ENCODE measurements at places on chromosomes 5 and 9. TPM values are rescaled to one million over a fixed set of nuclear protein-coding genes. Genes with fewer than 3 reads are reported as not detected.

DNA sequence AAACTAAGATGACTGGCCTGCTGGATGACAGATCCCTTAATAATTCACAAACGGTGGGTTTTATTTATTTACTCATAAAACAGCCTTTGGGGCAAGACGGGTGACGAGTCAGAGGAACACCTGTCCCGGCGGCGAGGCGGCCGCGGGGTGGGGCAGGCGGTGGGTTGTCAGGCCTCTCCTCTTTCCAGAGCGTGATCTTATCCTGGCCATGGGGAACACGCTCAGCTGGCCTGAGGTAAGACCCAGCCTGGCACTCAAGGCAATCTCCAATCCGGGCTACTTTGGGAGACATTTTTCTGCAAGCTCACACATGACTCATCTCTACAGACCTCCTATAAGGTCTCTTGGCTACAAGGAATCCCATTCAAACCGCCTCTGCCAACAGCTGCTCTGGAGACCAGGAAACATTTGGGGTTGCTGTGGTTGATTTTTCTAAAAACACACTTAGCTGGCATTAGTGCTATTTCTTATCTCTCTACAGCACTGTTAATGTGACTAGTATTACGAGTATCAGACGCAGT, 6.3 kb downstream of the RAPGEF1 start:
- peak; percentile 68 for DNase-seq

DNA sequence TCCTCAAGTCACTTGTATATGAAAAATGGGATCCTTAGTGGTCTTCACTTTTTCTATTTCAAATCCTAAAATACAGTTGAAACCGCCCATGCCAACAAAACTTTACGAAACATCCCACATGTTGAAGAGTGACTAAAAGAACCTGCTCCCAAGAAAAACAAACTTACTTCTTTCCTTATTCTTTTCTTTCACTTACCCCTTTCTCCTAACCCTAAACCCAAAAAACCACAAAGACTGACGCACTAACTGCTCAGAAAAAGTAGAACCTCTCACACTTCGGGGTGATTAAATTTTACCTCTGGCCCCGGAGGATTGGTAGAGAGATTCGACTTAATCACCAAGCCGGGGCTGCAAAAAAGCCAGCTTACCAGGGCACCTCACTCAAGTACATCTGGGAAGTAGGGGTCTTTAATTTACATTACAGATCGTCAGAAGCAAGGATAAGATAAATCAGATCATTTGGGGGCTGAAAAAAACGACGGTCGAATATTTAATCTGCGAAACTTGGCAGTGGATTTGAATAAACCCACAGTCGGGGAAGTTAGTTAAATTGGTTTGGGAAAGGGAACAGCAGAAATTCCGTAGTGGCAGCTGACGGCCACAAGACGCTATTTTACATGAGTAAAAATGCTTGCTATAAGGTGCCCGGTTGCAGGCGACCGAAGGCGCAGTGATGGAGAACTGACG, 1.3 kb downstream of the CDO1 start:
- no peak for DNase-seq

The GCNT4 gene
- total RNA-seq, result not detected

DNA sequence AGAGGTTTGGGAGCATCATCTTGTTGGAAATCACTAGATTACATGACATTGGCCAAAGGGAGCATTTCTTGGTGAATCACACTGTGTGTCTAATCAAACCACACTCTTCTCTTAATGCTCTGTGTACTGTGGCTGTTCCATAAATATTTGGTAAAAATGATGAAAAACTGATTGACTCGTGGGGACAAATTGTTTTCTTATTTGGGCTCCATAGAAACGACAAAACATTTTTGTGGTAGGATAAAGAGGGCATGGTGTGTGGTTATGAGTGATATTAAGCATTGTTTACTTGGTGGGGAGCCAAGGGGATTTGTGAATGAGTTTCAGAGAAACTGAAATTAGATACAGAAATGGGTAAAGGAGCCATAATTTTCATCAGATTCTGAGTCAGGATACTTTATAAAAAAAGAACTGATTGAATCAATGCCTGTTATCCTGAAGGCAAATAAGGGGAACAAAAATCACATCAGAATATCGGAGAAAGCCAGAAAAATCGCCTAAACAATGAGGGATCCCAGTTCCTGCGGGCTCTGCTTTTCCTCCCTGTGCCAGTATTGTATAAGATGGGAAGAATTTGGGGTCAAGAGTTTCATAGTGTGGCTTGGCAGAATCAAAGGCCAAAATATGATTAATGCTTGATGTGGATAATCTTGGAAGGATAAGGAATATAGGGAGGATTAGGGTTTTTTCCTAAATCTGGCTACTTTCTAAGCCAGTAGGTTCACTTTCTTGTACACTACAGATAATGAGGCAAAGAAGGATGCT, 33.3 kb downstream of the FBXL7 start:
- DNase-seq, result no peak

GRCh38 chr9:95063300-95063699, 254.2 kb downstream of the FANCC start:
- DNase-seq, result no peak

DNA sequence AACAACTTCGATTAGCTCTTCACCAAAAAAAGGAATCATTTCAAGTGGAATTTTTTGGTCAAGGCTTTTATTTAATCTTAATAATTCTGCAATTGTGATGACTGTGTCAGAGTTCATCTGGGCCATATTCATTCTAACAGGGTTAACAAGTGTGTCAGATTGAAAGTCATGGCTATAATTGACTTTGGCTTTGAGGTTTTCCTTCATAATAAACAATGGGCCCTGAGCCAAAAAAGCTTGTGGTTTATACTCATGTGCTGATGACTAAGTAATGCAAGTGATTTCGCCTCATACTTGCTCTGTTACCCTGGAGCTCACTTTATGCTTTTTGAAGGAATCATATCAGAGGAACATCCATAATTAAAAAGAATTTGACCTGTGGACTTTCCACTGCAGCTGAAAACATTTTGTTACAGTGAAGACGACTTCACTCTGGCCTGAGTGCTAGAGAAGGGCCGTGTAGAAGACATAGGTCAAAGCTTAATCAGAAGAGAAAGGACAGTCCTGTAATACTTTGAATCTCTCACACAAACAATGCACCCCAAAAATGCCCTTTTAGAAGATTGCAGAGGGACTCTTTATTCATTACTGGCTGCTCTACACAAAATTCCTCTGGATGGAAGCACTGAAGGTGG, 101.7 kb downstream of the GDNF start:
- no peak for DNase-seq

- peak; percentile 48 for DNase-seq
These were observed 20.0 kb upstream of the CREBRF start for GRCh38 chr5:173035904-173036707.

The ADAM19 gene
- 171 TPM for total RNA-seq

- DNase-seq, result no peak
These were observed 7.7 kb upstream of the OCLN start for GRCh38 chr5:69484891-69485290.

The MLANA gene
- total RNA-seq, result not detected

DNA sequence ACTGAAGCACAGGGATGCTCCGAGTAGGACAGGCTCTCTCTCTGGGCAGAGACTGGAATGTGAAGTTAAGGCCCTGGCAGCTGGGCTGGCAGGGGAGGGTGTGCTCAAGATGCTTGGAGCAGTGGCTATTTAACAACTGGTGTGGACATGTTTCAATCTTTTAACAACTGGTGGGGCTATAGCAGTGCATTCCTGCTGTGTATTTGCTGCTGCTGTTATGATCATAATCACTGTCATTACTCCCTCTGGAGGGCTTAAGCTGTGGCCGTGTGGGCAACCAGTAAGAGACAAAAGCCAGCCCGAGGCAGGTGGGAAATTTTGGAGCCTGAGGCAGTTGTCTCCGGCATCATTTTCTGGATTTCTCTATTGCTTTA, 33.3 kb upstream of the PTGS1 start:
- DNase-seq, result no peak

The WNT8A gene
- not detected for total RNA-seq

The ELOVL7 gene
- not detected for total RNA-seq

GRCh38 chr9:121275781-121276658, 8.1 kb downstream of the GSN start:
- DNase-seq, result no peak

GRCh38 chr5:150001660-150002486, 1.3 kb downstream of the HMGXB3 start:
- DNase-seq, result peak; percentile 78

GRCh38 chr9:119961774-119962424, 592.7 kb upstream of the BRINP1 start:
- DNase-seq, result no peak

DNA sequence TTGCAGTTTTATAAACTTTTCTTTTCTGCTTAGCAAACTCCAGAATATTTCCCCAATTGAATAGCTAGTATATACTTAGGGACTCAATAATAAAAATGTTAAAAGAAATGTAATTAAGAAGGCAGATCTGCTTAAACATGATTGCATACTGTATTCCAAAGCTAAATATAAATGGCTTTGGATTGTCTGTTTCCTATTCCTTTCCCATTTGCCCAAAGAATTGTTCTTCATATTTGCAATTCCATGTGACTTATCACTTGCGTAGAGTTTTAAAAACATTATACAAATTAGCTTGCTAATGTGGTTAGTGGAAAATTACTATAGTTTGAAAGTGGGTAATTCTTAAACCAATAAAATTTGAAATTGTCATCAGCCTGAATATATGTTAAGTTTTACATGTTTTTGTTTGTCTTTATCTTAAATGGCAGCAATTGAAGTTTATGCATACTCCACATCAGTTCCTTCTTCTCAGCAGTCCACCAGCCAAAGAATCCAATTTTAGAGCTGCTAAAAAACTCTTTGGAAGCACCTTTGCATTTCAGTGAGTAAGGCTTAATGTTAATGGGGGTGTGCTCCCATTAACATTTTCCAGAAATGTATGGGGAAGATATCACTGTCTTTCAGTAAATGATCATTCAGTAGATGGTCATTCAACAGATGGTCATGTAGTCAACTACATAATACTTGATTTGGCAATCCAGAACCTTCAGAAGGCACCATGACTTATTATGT, 161.2 kb downstream of the PARP8 start:
- no peak for DNase-seq

GRCh38 chr5:103561685-103562452, 720 bp downstream of the NUDT12 start:
- peak; percentile 4 for DNase-seq

GRCh38 chr9:85155352-85155751, 485.8 kb downstream of the NTRK2 start:
- no peak for DNase-seq

DNA sequence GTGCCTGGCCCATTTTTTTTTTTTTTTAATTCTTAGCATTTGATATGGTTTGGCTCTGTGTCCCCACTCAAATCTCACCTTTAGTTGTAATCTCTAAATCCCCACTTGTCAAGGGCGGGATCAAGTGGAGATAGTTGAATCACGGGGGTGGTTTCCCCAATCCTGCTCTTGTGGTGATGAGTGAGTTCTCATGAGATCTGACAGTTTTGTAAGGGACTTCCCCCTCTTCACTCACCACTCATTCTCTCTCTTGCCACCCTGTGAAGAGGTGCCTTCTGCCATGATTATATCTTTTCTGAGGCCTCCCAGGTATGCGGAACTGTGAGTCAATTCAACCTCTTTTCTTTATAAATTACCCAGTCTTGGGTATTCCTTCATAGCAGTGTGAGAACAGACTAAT, 27.2 kb downstream of the NDUFAF2 start:
- no peak for DNase-seq

- no peak for DNase-seq
These were observed 56.8 kb downstream of the PTPDC1 start for GRCh38 chr9:94140791-94141790.

- DNase-seq, result no peak
These were observed 5.9 kb upstream of the CDH6 start for GRCh38 chr5:31187591-31187990.

GRCh38 chr9:80061940-80062339, 490.2 kb downstream of the TLE4 start:
- DNase-seq, result no peak

GRCh38 chr5:172908662-172909061, 50.6 kb upstream of the RPL26L1 start:
- DNase-seq, result no peak

GRCh38 chr5:106648401-106648800, 1022.3 kb downstream of the EFNA5 start:
- no peak for DNase-seq

The FREM1 gene
- total RNA-seq, result not detected

GRCh38 chr5:105684799-105685198, 1985.9 kb downstream of the EFNA5 start:
- no peak for DNase-seq

DNA sequence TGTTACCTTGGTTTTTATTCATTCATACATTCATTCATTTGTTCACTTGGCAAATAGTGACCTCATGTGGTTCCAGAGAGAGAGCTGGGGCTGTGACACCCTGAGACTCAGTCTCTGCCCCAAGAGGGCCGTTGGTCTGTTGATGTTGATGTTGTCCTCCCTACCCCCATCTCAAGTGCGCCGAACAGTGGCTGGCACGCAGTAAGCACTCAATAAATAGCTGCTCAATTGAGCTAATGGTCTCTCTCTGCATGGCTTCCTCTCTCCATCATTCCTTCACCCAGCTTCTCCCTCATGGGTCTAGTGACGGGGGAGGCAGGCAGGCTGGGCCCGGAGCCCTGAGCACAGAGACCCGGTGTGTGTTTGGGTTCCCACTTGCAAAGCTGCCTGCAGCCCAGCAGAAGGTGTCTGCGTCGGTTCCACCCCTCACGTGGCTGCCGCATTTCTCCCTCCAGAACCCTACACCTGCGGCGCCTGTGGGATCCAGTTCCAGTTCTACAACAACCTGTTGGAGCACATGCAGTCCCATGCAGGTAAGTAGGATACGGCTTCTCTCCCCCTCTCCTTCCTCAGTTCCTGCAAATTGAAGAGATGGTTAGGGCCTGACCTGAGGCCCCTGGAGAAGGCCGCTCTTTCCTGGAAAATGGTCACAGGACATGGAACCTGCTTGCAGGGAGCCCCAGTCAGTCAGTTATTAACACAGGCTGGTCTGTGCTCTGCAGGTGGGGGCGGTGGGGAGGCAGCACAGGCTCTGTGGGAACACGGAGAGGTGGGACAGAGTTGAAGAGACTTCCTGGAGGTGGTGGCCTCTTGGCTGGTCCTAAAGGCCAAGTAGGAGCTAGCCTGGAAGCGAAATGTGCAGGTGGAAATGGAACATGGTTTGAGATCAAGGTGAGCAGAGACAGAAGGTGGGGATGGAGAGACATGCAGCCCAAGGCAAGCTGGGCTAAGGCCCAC, 42.0 kb downstream of the AMBP start:
- DNase-seq, result no peak

DNA sequence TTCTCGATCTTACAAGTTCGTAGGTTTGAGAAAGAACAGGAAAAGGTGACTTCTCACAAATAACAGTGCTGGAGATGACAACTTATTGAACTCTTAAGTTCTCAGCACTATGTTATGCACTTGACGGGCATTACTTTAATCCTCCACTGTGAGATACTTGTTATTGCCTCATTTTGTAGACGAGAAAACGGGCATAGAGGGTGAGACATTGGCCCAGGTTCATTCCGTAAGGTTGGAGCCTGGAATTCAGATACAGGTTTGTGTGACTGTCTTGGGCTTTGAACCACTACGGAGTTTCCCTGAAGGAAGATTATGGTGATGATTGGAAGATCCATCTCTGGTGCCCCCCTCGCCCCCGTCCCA, 657 bp downstream of the MAT2B start:
- DNase-seq, result no peak

The MZB1 gene
- total RNA-seq, result 71.8 TPM

Data from B cell (primary cell).